ENCODE measurements at places on chromosomes 6 and 20.

DNA sequence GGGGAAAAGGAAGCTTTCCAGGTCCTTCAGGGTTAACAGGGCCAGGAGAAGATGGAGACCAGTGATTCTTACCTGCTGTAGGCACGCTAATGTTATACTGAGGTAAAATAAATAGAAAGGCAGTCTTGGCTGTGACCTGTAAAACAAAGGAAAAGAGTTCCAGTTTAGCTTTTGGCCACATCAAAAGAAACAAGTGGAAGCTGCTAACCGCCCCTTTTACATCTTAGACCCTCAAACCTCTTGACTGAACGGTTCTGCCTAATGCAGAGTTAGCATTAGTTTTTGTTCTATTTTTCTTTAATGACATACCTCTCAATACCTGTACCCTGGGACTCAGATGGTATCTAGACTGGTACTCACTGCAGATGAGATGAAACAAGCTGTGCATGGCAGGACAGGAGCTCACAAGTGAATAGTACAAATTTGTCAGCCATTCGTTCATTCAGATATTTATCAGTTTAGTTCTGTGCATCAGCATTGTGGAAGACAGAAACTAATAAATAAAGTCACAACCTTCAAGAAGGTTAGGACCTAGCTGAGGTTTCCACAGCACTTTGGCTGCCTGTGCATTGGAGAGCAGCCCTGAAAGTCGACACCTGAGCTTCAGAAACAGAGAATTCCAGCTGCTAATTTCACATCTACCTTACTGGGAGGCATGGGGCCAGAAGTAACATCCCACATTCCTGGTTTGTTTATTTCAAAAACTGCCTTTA, 41.0 kb downstream of the TRAM2 start:
- DNase-seq: no peak

GRCh38 chr20:42392442-42392841, 774.3 kb upstream of the CHD6 start:
- no peak for DNase-seq

DNA sequence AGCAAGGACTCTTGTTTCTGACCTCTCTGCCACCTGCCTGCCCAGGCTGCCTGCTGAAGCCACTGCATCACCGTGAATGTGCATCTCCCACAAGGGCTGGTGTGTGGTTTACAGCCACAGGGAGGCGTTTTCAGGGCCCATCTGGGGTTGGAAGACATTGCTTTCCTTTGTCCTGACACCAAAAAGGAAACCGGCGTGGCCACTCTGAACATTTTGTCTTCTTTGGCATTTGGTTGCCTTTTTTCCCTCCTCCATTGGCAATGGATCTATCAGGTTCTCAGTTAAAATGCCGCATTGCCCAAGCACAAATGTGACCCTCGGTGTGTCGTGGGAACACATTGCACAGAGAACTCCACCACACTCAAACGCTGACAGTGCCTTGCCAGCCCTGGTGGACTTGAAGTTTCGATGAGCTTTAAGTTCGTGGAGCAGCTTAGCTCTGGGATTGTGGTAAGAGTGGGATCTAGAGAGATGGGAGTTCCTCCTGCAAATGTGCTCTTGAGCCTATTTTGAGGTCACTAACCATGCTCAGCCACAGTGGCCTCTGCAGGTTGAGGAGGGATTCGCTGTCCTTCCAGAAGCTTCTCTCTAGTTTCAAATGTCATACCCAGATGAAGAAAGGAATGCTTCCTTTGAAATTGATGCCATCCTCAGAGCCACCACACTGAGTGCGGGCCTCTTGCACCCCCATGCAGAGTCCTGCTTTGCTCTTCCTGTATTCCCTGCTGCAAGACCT, 14.8 kb upstream of the PCK1 start:
- no peak for DNase-seq

DNA sequence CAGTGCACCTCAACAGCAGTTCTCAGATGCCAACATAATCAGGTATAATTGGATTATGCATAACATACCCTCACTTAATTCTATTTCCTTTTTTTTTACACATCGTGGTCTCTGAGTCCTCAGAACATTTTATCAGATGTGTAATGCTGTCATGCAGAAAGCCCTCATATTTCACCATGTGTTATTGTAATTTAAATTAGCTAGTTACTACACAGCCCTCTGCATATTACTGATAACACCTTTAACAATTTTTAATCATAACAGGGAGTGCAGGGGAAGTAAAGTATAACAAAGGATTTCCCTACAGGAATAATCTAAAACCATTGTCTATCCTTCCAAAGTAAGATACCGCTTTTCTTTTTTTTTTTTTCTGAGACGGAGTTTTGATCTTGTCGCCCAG, 91.9 kb upstream of the CCDC28A start:
- DNase-seq: no peak

- DNase-seq: no peak
These were observed 446.1 kb upstream of the MARCKS start for GRCh38 chr6:113411011-113411410.

GRCh38 chr6:169850154-169850553, 98.7 kb downstream of the ERMARD start:
- no peak for DNase-seq
